WTC11 (cell line): ENCODE measurements at places on chromosomes 2 and 18.

GRCh38 chr2:23436346-23437098 is 51.5 kb downstream of the KLHL29 start:
- DNase-seq, result peak; percentile 38

- DNase-seq, result no peak
Measured at GRCh38 chr2:164515734-164516133, 105.5 kb downstream of the GRB14 start.

- DNase-seq, result no peak
Measured at GRCh38 chr2:228600265-228600664, 418.8 kb upstream of the SPHKAP start.

DNA sequence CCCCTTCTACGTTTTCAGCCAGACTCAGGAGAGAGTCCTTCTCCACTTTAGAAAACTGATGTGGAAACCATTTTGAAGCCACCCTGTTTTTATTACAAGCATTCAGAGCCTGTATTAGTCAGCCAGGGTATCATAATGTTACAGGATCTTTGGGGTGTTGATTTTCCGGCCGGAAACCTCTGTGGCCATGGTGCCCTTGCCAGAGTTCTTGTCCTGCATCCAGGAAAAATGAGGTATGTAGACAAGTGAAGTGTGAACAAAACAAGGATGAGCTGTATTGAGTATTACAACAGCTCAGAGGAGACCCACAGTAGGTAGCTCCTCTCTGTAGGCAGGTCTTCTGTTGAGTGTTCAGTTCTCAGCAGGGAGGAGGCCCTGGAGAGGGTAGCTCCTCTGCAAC is 241.0 kb upstream of the COPS8 start:
- no peak for DNase-seq

DNA sequence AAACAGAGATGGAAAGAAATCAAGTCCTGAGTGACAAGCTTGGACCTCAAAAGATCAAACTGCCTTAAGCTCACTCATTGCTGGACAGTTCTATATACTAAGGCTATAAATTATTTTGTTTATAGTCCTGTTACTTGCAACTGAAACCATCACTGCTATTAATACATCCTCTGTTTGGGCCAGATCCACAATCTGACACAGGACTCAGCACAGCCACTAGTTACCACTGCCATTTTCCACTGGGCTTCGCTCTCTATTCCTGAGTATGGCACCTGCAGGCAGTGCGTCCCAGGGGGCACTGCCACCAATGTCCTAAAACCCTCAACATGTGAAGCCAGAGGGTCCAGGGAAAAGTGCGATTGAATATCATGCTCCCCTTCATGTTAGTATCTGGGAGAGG is 52.3 kb downstream of the CYP26B1 start:
- DNase-seq, result no peak

DNA sequence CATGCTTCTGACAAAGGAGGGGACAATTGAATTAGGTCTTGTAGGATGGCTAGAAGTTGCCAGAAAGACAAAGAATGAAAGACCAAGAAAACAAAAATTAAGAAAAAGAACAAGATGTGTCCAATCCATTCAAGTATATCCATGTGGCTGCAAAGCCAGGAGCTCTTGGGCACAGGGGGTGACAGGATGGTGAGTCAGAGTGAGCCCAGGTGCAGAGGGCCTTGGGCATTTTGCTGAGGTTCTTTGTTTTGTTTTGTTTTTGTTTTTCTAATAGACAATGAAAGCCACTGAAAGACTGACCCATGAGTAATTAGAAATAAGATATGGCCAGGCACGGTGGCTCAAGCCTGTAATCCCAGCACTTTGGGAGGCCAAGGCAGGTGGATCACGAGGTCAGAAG is 104.6 kb upstream of the KLHL29 start:
- DNase-seq, result no peak

- DNase-seq, result no peak
Measured at GRCh38 chr2:134275058-134275862, 21.4 kb downstream of the MGAT5 start.

DNA sequence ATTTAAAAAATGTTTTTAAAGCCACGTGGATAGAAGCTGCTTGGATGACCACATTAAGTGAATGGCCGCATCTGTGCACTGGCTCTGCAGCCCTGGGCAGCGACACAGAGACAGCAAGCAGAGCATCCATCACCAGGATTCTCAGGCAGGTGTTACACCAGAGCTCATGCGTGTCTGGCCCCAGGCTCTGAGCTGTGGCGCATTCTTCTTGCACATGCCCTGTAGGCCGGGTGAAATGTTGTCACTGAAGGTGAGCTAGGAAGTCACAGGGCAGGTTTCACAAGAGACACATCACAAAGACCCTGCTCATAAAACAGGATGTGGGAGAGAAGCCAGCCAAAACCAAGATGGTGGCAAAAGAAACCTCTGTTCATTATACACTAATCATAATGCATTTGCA is 8.4 kb upstream of the PXDN start:
- DNase-seq, result no peak

DNA sequence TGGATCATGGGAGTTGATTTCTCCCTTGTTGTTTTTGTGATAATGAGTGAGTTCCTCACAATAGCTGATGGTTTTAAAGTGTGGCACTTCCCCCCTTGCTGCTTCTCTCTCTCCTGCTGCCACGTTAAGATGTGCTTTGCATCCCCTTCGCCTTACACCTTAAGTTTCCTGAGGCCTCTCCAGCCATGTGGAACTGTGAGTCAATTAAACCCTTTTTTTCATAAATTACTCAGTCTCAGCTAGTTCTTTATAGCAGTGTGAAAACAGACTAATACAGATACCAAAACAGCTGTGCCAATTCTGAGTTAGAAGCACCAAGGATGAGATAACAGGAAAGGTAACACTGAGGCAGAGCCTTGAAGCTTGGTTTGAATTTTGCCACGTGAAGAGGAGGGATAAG is 44.7 kb downstream of the ITSN2 start:
- DNase-seq, result no peak

- DNase-seq, result peak; percentile 50
Measured at GRCh38 chr2:203328760-203329540, 756 bp downstream of the ABI2 start.

DNA sequence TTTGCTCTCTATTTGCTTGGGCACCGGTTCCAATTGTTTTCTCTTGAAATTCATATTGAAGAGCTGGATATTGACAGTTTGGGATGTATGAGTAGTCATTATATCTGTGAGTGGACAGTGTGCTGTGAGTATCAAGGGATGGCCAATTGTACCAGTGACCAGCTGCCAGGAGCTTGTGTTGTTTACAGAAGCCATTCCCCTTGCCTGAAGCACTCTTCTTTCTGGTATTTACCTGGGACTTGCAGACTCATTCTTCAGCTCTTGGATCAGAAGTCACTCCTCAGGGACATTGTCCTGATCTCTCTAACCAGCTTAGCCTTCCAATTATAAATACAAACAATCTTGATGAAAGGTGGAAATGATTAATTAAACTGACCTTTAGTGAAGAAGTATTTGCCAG is 438.3 kb upstream of the LRATD1 start:
- DNase-seq, result no peak

GRCh38 chr2:220279372-220279771 is 651.9 kb downstream of the SLC4A3 start:
- DNase-seq, result no peak

DNA sequence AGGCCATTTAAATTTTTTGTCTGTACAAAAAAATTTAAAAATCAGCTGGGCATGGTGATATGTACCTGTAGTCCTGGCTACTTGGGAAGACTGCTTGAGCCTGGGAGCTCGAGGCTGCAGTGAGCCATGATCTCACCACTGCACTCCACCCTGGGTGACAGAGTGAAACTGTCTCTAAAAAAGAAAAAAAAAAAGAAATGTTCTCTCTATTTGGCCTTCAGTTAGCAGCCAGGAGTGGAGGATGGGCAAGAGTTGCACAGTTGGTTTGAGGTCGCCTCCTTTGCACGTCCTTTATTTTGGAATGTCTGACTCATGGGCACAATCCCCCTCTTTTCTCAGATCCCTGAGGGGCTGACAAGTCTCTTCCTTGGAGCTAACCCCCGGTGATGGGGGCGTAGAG is 26.3 kb downstream of the ITM2C start:
- no peak for DNase-seq

- peak; percentile 84 for DNase-seq
Measured at GRCh38 chr2:120436885-120437603, 91.1 kb downstream of the INHBB start.

- peak; percentile 47 for DNase-seq
Measured at GRCh38 chr2:26178746-26179436, 6.0 kb downstream of the GAREM2 start.

- no peak for DNase-seq
Measured at GRCh38 chr2:44817256-44817655, 124.2 kb upstream of the SIX3 start.

- DNase-seq, result no peak
Measured at GRCh38 chr2:159227467-159227866, 59.0 kb downstream of the WDSUB1 start.

DNA sequence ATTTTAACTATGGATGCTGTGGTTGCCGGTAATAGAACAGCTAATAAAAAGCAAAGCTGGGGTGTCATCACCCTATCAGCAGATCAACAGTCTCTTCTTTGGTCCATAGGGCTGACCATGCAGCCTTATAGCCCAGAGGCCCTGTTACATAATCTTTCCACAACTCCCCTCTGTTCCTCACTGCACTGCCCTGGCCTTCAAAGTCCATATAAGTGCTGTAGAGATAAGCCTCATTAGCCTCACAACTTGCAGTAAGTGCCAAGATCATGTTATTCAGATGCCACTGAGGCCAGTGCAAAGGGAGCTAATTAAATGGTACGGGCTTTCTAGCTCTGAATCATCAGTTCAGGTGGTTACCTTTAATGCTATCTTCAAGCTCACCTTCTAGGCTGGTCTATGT is 89.7 kb upstream of the CXCR4 start:
- no peak for DNase-seq
